ENCODE measurements at places on chromosomes 11 and 22.

GRCh38 chr11:125992893-125993292 is 47.0 kb downstream of the VSIG10L2 start:
- DNase-seq: no peak

DNA sequence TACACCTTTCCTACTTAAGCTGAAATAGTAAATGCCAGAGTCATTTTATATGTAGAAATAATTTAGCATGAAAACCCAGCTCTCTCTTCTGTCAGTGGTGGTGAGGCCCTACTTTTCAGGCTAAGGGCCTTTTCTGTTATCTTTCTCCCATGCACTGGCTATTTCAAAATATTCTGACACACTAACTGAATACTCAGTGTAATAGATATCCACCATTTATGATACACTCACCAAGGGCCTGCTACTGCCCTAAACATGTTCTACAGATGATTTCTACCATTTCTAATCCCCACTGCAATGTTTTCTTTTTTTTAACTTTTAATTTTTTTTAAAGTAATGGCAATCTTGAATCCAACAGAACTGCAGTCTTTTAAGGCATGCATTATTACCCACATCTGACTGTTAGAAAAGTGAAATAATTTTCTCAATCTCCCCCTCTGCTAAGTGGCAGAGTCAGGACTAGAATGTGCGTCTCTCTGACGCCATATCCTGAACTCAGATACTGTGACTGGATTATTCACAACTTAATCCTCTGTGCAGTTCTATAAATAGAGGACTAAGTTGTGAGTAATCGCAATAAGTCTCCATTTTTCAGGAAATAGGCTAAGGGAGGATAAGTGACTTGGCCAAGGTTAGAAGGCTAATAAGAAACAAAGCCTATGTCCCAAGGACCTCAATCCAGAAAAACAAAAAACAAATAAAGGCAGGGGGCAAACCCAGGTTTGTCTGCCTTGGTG is 44.0 kb downstream of the GRAMD1B start:
- DNase-seq: no peak

- peak; percentile 15 for DNase-seq
These were observed 130.7 kb downstream of the MN1 start for GRCh38 chr22:27670701-27671412.

DNA sequence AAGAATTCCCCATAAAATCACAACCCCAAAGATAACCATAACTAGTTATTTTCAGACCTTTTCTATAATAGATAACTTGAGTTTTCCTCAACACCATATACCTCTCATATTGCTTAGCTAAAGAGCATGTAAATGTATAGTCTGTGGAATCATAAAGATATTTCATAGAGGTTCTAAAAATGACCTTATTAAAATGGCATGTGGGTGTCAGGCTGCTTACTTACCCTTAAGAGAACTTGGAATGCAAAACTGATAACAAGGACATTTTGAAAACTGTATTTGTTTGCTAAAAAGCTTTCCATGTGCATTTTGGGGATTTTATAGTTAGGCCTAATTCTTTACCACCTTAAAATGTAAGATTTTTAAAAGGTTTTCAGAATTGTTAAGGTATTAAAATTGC is 4.7 kb downstream of the SIK2 start:
- no peak for DNase-seq

DNA sequence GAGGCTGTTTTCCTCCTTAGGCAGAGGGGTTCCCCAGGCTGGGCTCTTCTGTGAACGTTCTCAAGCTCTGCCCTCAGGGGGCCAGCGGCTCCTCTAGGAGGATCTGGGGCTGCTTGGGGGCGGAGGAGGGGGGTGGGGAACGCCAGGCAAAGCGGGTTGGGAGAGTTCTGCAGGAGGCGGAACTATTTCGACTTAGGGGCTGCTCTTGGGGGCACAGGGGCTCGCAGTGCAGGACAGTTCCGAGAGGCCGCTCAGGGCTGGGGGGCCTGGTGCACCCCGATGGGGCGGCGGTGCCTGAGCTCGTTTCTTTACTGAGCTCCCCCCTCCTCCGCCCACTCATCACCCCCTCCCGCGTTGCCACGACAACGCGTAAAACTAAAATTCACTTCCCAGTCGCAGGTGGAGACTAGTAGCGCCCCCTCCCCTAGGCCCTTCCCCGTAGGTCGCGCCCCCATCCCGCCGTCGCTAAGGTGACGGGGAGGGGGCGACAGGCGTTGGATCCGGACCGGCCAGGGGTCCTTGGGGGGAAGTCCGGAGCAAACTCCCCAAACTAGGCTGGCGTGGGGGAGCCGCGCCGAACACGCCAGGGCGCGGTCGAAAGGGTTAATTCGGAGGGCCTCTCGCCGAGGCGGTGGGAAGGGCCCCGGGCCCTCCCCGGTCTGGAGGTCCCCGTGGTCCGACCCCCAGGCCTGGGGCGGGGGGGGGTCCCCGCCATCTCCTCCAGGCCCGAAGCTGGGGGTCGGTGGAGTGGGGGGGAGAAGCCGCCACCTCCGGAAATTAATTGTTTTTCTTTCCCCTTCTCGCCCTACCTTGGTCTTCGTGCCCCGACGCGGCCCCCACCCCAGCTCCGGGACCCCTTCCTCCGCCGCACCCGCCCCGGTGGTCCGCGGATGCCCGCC is 857 bp downstream of the SHANK3 start:
- DNase-seq: no peak

- DNase-seq: no peak
These were observed 114.9 kb downstream of the ETS1 start for GRCh38 chr11:128472128-128473089.

DNA sequence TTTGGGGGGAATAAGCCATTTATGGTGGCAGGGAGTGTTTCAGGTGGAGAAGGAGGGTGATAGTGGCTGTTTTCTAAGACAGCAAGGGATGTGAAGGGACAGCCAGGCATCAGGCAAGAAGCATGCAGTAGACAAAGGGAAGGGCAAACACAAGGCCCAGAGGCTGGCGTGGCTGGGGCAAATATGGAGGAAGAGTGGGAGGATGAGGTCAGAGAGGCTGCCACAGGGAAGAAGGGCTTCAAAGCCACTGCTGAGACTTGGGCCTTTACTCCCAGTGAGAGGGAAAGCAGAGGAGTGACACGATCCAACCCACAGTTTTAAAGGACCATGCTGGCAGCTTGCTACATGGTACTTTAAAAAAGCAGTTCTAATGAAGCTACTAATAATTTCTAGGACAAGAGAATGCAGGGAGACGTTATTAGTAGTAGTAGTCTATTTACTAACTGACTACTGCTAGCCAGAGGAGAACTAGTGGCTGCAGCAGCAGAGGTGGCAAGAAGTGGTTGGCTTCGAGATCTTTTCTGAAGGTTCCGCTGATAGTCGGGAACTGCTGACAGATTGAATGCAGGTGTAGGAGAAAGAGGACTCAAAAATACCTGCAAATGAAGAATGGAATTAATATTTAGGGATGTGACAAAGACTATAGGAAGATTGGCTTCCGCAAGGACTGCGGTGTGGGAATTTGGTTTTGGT is 13.7 kb downstream of the KMT5B start:
- no peak for DNase-seq

Measured in left colon (tissue), 2 donors.